CD4-positive, alpha-beta T cell treated with Interleukin-1 beta for 1 hour (primary cell): ENCODE measurements at places on chromosomes 11 and 22.

DNA sequence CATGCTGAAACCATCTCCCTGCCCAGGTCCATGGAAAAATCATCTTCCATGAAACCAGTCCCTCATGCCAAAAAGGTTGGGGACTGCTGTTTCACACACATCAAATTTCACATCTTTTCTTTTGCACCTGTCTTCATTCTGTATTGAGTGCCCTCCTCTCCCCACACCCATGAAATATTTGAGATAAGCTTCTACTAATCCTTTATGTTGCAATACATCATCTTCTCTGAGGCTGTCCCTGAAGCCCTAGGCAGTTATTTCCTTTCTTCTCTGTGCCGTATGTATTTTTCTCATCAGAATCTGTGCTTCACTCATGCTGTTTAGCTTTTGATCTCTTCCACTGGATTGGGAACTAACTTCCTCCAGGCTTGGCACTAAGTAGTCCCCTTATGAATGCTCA is 40.0 kb upstream of the RRM1 start:
- no peak for DNase-seq

GRCh38 chr11:117583063-117583801 is 213.8 kb downstream of the DSCAML1 start:
- no peak for DNase-seq

DNA sequence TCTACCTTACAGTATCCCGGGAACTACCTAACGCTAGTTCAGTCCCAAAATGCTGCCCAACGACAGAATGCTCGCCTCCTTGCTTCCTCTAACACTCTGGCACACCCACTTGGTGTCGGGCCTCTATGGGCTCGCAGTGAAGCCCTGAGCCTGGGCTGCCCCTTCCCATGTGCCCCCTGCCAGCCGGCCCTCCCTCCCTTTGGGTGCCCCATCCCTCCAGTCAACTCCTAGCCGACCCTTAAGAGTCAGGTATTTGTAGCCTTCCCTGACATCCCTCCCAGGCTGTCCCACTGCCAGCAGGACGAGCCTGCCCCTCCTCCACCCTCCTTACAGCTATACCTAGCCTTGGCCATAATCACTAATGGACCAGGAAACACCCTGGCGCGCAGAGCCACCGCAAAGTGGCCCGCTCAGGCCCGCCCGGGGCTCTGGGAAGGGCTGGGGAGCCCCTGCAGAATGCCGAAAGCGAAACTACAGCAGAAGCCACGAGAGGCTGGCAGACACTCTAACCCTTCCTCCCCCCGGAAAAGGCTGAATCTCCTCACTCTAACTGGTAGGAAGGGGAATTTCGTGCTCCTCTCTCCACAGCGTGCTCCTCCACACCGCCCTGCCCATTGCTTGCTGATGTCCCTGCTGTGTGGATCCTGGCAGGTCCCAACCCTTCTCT is 8.2 kb downstream of the CBX7 start:
- peak; percentile 58 for DNase-seq

- DNase-seq, result no peak
These were observed 316.6 kb upstream of the NCAM1 start for GRCh38 chr11:112644410-112645131.

DNA sequence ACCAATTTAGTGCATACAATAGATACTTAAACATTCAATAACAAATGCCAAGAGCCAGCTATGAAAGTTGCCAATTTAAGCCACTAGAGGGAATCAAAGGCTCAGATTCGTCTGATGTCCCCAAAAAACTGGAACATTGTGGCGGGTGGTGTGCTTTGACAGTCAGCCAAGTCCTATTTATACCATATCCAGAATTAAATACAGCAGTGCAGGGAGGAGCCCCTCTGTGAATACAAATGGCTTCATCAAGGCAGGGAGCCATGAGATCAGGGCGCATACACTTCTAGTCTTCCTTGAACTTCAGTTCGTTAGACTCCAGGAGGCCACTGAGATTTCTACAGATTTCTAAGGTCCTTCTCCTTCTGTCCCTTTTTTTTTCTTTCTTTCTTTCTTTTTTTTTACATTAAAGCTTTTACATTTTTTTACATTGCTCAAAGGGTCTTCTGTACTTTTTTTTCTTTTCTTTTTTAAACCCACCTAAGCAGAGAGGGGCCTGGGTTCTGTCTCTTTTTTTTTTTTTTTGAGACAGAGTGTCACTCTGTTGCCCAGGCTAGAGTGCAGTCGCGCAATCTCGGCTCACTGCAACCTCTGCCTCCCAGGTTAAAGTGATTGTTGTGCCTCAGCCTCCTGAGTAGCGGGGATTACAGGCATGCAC is 41.5 kb upstream of the HSPA8 start:
- peak; percentile 69 for DNase-seq

DNA sequence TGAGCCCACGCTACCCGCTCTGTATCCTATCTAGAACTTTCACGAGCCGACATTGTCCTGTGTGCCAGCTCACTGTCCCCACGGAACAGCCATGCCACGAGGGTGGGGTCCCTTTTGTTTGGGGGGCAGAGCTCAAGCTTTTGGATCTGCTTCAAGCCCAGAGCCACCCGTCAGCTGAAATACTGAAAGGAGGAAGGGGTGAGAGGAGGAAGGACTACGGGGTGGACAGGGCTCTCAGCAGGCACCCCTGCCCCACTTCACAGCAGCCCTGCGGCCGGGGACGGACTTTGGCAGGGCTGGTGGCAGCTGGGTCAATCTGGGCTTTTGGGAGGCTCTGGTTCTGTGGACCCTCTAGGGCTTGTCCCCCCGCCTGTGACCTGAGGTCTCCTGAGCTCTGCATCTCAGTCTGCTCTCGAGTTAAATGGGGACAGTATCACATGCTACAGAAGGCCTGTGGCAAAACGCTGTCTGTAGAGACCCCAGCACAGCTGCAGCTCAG is 30.0 kb upstream of the MUC5AC start:
- no peak for DNase-seq

DNA sequence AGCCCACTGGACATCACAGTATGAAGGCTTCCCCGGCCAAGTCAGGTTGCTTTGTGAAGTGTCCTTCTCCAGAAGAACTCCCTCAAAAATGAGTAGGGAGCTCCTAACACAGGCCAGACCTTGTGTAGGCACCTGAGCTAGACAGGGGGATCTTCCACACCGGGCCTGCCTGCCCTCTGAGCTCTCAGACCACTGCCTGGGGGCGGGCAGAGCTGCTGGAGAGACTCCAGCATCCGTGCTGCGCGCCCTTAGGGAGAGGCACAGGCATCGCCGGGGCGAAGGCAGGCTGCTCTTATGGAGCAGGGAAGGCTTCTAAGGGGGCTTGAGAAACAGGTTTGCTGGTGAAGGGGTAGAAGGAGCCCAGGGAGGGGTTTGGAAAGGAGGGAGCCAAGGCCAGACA is 4.4 kb downstream of the KCNJ5 start:
- DNase-seq, result no peak

DNA sequence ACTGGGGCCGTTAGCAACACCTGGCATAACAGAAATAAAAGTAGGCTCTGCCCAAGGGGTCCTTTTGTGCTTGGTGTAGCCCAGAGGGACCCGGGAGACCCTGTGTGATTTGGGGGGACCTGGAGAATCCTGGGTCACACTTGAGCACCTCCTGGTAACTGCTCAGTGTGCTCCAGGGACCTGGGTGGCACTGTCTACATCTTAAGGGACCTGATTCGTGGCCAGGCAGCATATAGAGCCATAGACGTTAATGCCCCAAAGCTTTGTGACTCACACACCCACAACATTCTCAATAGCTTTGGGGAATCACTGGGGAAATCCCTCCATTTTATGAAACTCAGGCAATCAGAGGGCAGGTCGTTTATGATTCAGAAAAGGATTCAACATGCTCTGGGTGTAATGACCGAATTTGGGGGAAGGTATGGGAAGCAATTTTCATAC is 3.6 kb upstream of the IGF2 start:
- DNase-seq, result no peak

DNA sequence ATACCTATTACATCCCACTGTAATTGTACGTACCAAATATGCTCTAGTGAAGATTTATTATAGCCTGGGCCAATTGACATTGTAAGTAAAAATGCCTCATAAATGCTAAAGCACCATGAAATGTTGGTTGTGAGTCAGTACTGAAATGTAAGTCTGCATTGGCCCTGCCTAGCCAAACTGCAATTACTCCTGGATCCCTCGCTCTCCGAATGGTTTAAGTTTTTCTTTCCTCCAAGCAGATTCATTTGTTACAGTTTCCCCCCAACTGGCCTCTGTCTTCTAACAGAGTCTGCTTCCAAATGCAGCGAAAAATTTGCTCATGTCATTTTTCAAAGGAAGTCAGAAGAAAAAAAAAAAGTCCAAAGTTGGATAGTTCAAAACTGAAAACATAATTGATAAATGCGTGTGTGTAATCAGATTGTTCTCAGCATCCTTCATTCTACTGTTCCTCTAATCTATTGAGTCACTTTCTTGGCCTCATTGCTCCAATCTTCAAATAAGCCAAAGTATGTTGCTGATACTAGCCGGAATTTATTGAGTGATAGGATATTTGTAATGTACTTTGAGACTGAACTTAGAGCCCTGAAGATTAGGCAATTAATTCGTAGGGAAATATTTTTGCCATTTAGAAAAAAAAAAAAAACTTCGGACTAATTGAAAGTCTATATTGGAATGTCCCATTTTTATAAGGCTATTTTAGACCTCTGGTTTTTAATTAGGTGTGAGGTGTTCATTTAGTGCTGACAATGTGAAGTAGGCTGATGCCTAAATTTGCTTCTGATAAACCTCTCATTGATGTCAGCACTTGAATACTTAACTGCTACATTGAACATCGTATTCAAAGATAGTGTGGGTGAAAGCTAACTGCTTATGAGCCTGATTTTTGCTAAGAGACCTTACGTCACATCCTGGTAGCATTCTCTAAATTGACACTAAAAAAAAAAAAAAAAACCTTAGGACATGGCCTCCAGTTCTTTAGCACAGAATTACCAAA is 93.4 kb downstream of the WT1 start:
- DNase-seq, result no peak

DNA sequence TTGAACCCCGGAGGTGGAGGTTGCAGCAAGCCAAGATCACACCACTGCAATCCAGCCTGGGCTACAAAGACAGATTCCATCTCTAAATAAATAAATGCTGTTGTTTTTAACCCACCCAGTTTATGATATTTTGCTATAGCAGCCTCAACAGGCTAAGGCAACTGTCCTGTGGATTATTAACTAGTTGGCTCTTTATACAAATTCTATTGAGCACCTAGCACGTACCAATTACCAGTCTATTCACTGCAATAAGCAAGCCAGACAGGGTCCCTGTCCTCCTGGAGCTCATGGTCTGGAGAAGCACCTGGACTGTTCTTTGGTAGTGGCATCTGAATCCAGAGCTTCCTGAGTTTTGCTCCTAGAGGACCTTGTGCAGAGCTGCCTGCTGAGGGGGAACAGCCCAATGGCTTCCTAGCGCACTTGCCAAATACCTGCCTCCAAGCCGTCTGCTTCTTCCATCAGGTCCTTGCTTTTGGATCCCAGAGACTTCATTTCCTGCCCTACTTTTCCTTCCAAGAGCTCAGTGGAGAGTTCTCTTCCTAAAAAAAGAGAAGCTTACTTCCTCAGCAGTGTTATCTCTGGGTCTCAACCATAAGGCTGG is 49.9 kb upstream of the MICAL2 start:
- no peak for DNase-seq

- DNase-seq, result no peak
These were observed 846.4 kb downstream of the DLG2 start for GRCh38 chr11:84780689-84781293.

GRCh38 chr22:20514658-20515406 is 7.4 kb downstream of the MED15 start:
- DNase-seq, result no peak

GRCh38 chr11:65574109-65574810 is 1.6 kb upstream of the EHBP1L1 start:
- DNase-seq, result peak; percentile 94

DNA sequence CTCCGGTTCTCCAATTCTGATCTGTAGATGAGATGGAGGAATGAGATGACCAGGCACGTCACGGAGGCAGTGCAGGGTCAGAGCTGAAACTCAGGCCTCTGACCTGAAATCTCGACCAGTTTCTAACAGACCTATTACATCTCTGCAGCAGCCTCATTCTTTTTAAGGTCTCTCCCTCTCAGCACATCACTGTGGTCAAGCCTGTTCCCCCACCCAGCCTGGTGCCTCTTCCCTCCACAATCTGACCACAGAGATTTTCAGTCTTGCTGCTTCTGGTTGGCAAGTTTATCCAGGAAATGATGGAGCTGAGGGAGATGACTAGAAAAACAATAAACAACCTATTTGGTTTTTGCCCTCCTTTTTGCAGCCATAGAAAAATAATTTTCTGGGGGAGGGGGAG is 9.5 kb downstream of the GRAMD1B start:
- no peak for DNase-seq

GRCh38 chr22:39097098-39098020 is at the start of gene APOBEC3H:
Gene APOBEC3H, plus strand, starts transcription at chr22:39097244. Its CDS starts 3,035 bp downstream, at chr22:39100279.
- peak; percentile 58 for DNase-seq

DNA sequence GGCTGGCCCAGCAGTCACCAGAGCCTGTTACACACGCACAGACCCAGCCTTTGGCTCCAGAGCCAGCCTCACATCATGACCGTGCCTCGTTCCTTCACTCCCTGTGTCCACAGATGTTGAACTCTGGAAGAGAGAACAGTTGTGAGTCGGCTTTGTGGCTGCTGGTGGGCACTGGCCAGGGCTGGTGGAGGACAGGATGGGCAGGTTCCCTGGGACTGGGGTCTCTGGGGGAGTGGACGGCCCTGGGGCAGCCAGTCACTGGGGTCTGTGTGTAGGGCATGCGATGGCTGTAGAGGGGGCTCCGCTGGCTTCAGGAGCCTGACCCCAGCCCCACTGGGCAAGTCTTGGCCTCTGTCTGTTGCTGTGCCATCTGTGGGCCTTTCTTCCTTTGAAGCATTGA is 1070.1 kb downstream of the BRD1 start:
- no peak for DNase-seq

DNA sequence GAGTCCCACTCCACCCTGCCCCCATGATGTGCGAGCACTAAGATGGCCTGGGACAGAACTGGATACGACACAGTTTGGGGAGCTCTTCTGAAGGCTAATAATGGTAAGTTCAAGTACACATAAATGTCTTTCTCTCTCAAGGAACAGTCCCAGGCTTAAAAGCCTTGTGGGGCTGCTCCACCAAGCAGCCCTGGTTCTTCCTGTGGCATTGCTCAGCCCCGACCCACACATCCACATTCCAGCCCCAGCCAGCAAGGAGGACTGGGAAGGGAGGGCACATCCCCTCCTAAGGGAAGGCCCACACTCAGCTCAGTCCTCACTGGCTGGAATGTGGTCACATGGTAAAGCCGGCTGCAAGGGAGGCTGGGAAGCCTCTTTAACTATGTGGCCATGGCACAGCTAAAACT is 13.3 kb upstream of the MB start:
- no peak for DNase-seq

- DNase-seq, result no peak
These were observed 44.4 kb upstream of the CLDN5 start for GRCh38 chr22:19568337-19569275.

DNA sequence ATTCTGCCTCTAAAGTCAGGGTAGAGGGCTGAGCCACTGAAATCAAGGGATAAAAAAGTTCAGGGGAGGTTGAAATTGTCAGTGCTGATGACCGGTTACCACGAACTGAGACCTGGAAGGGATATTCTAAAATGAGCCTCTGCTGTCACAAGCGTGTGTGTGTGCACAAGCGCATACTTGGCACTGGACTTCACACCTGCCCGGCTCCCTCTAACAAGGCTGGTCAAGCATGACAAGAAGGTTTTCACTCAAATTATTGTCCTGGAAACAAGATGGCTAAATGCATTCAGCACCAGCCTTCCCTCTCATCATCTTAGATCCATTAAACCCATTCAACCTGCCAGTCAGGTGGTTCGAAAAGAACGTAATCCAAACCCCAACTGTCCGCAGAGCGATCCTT is 54.8 kb upstream of the CECR2 start:
- DNase-seq, result no peak
